Heart right ventricle (tissue), 16 donors: ENCODE measurements at places on chromosomes 7 and 10.

DNA sequence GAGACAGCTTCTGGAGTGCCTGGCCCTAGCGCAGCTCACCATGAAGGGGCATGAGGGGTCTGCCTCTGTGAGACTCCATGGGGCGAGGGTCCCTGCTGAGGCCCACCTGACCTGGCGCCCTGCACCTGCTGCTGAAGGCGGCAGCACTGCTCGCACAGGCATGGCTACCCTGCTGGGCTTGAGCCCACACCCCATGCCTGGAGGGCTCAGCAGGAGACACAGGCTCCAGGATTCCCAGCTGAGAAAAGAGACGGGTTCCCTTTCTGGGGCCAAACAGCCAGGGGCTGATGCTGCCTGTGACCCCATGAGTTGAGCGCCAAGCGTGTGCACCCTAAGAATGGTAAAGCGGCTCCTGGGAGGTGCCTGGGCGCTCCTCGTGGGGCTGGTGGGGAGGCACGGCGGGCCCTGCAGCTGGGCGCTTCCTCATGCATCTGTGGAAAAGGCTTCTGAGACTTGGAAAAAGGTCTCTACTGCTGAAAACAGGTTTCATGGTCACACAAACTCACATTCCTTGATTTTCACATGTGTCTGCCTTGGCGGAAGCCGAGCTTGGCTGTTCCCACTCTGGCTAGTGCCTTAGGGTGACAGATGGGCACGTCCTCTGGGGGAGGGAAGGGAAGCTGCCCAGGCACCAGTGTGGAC, 233.4 kb downstream of the ZMYND11 start:
- H3K4me3 ChIP-seq = no peak overlapping the region
- no peak overlapping the region for H3K27ac ChIP-seq
- peaks cover 56% of the 10 kb centered on the region for H3K36me3 ChIP-seq
- no peaks in the 10 kb centered on the region for H3K27me3 ChIP-seq
- no peak for DNase-seq

- H3K4me1 ChIP-seq = no peaks in the 10 kb centered on the region
- no peak overlapping the region for H3K4me3 ChIP-seq
- no peaks in the 10 kb centered on the region for H3K36me3 ChIP-seq
- H3K27me3 ChIP-seq = no peaks in the 10 kb centered on the region
Measured at GRCh38 chr10:89153116-89153515, 54.0 kb downstream of the CH25H start.

GRCh38 chr7:21077602-21078001, 290.9 kb upstream of the SP8 start:
- H3K27me3 ChIP-seq = peaks cover 5% of the 10 kb centered on the region
- H3K27ac ChIP-seq = no peak overlapping the region
- H3K4me1 ChIP-seq = no peaks in the 10 kb centered on the region

- no peak overlapping the region for H3K4me3 ChIP-seq
- no peaks in the 10 kb centered on the region for H3K4me1 ChIP-seq
- DNase-seq = no peak
- no peaks in the 10 kb centered on the region for H3K36me3 ChIP-seq
- H3K27ac ChIP-seq = no peak overlapping the region
Measured at GRCh38 chr7:85016286-85016685, 170.6 kb downstream of the SEMA3D start.

DNA sequence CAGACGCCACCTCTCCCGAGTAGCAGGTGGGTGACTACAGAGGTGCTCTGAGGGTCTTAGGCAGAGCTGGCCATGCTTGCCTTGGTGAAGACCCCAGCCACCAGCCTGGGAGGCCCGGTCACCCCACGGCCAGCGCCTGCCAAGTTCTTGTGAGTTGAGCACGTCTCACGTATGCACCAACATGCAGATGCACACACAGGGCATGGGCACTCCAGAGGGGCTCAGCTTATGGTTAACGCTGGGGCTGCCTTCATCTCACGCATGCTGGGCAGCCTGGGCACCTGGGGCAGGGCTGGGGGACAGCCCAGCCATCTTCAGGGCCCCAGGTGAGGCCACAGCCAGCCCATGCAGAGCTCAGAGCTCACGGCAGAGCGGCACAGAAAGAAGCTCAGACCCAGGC, 41.0 kb downstream of the PTPRN2 start:
- no peaks in the 10 kb centered on the region for H3K36me3 ChIP-seq
- H3K27ac ChIP-seq = no peak overlapping the region
- no peaks in the 10 kb centered on the region for H3K4me1 ChIP-seq
- H3K27me3 ChIP-seq = peaks cover 44% of the 10 kb centered on the region
- no peak overlapping the region for H3K4me3 ChIP-seq

- H3K36me3 ChIP-seq = no peaks in the 10 kb centered on the region
- peaks cover 63% of the 10 kb centered on the region for H3K4me1 ChIP-seq
- DNase-seq = no peak
Measured at GRCh38 chr10:22617051-22617450, 97.3 kb downstream of the PIP4K2A start.

- no peaks in the 10 kb centered on the region for H3K27me3 ChIP-seq
- no peak overlapping the region for H3K4me3 ChIP-seq
- DNase-seq = no peak
- H3K4me1 ChIP-seq = no peaks in the 10 kb centered on the region
Measured at GRCh38 chr7:131189488-131189887, 138.2 kb upstream of the MKLN1 start.

DNA sequence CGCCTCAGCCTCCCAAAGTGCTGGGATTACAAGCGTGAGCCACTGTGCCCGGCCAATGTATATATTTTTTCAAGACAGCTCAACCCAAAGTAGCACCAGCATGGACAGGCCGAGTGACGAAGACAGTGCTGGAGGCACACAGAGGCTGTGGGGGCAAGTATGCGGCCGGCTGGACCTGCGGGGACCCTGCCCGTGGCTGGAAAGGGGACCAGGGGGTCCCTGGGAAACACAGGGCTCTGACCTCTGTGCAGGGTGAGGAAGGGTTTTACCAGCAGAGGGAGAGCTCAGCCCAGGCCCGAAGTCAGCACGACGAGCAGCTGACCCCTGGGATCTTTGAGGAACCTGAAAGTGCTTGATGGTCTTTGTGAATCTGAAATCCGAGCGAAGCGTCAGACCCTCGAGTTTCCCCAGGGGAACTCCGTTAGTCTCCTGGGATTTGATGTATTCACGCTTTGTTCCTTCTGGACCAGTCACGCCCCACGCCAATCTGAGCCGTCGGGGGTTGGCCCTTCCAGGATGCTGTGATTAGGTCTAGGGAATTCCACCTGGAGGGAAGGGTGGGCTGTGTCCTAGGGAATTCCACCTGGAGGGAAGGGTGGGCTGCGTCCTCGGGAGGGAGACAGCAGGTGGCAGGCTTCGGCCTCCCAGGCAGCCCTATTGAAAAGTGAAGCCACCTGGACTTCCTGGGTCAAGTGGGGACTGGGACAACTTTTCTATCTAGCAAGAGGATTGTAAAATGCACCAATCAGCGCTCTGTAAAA, 10.9 kb upstream of the ZFAND2A start:
- DNase-seq = no peak
- H3K36me3 ChIP-seq = no peaks in the 10 kb centered on the region
- no peak overlapping the region for H3K4me3 ChIP-seq

GRCh38 chr10:3107426-3107961, 40.1 kb downstream of the PFKP start:
- no peaks in the 10 kb centered on the region for H3K27me3 ChIP-seq
- H3K27ac ChIP-seq = peak overlapping the region; percentile 83
- no peak overlapping the region for H3K4me3 ChIP-seq
- H3K4me1 ChIP-seq = peaks cover 57% of the 10 kb centered on the region

DNA sequence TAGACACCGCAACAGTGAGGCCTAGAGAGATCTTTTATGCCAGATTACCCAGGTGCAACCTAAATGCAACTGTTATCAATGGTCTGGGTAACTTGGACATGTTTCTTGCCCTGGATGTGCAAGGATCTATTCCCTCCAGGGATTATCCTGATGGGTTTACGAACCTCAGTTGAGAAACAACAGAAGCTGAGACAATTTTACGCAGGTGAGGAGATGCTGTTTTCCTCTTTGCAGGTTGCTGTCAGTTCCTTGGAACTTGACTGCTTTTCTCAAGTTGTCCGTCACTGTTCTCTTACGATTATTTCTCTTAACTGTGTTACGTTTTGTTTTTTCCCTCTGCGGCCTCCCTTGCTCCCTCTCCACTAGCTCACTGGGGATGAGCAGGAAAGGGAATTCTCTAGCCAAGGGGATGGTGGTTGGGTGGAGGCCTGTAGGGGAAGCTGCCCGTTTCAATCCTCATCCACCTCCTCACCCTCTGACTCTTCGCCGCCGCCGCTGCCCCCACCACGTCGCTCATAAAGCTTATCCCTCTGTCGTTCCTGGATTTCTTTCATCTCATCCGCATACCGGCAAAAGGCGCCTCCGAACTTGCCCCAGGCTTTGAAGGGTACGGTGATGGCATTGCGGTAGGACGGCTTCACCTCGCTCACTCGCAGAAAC, 1.2 kb downstream of the PURB start:
- peaks cover 39% of the 10 kb centered on the region for H3K4me1 ChIP-seq
- H3K27me3 ChIP-seq = no peaks in the 10 kb centered on the region

- peak overlapping the region; percentile 75 for H3K27ac ChIP-seq
- no peak for DNase-seq
Measured at GRCh38 chr7:36285276-36285675, 104.4 kb upstream of the ANLN start.

GRCh38 chr10:14468726-14469125, 138.0 kb upstream of the FRMD4A start:
- DNase-seq = no peak
- no peaks in the 10 kb centered on the region for H3K27me3 ChIP-seq
- no peaks in the 10 kb centered on the region for H3K4me1 ChIP-seq
- no peaks in the 10 kb centered on the region for H3K36me3 ChIP-seq

DNA sequence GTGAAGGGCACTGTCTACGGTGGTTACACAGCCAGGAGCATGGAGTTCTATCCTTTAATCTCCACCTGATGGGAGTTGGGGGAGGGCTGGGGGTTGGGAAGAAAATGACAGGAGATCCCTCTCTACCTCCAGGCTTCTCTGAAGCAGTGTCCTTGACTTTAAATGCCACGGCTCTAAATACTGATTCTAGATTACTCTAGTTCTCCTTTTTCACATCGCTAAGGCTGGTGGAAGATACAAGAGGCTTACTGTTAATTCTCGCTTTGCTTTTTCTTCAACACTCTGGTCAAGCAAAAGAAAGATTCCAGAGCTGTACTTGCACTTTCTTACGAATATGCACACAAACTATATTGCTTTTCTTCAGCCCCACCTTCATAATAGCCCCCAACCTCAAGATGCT, 30.5 kb downstream of the ARL3 start:
- H3K4me1 ChIP-seq = peaks cover 2% of the 10 kb centered on the region
- DNase-seq = no peak
- H3K27ac ChIP-seq = no peak overlapping the region
- no peak overlapping the region for H3K4me3 ChIP-seq

DNA sequence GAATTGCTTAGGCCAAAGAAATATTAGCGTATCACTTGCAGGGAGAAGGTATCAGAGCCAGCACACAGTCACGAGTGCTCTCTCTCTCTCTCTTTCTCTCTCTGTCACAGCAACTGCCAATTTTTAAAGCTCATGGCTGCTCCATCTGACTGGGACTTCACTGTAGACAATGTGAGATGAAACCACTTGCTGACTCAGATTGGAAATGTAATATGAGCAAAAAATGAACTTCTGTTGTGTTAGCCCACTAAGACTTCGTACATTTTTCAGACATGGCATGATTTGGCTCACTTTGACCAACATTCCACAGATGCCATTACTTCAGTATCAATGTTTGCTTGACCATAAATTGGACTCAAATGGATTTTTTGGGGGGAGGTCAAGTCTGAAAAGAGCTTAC, 68.1 kb downstream of the DGKB start:
- no peak for DNase-seq
- H3K4me3 ChIP-seq = no peak overlapping the region
- H3K27ac ChIP-seq = peak overlapping the region; percentile 73
- no peaks in the 10 kb centered on the region for H3K27me3 ChIP-seq
- no peaks in the 10 kb centered on the region for H3K36me3 ChIP-seq

- peak; percentile 86 for DNase-seq
- no peaks in the 10 kb centered on the region for H3K27me3 ChIP-seq
- peak overlapping the region; percentile 57 for H3K4me3 ChIP-seq
- no peaks in the 10 kb centered on the region for H3K36me3 ChIP-seq
Measured at GRCh38 chr7:44145969-44146911, 5.1 kb upstream of the MYL7 start.

DNA sequence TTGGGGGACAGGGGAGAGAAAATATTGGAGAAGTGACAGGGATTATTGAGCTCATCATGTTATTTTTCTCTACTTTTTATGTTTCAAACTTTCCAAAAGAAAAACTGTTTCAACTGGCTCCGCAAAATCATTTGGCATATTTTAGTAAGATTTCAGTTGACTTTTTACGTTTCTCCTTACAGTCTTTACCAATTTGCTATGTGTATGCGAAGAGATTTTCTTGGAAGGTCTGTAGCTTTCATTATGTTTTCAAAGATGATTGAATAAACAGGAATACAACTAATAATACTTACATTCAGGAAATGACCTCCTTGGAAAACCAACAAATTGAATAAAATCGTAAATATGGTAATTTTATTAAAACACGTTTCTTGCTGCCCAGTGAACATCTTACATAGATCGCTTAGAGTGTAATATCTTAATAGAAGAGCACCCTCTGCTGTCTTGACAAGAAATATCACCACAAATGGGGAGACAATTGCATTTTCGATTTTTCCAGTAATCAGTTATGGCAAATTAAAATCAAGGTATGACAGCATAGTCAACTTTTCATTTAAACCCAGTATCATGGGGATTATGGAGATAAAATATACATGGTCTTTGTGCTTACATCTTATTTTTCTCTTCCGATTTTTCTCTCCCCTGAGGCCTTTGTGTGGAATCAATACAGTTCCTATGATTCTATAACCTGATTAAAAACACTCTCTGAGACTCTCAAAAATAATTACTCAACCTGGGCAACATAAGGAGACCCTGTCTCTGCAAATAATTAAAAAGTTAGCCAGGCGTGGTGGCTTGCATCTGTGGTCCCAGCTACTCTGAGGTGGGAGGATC, 43.1 kb downstream of the MBL2 start:
- H3K27ac ChIP-seq = no peak overlapping the region
- H3K27me3 ChIP-seq = no peaks in the 10 kb centered on the region
- DNase-seq = no peak
- H3K36me3 ChIP-seq = no peaks in the 10 kb centered on the region
- H3K4me1 ChIP-seq = no peaks in the 10 kb centered on the region

- peaks cover 68% of the 10 kb centered on the region for H3K4me1 ChIP-seq
- H3K4me3 ChIP-seq = peak overlapping the region; percentile 98
- no peaks in the 10 kb centered on the region for H3K27me3 ChIP-seq
- peaks cover 6% of the 10 kb centered on the region for H3K36me3 ChIP-seq
- peak overlapping the region; percentile 91 for H3K27ac ChIP-seq
Measured at GRCh38 chr10:119078422-119079179, 2.0 kb downstream of the EIF3A start.

GRCh38 chr7:20647036-20647435, 31.6 kb downstream of the ABCB5 start:
- H3K4me1 ChIP-seq = no peaks in the 10 kb centered on the region
- H3K27me3 ChIP-seq = no peaks in the 10 kb centered on the region
- no peak for DNase-seq
- no peaks in the 10 kb centered on the region for H3K36me3 ChIP-seq
- no peak overlapping the region for H3K27ac ChIP-seq

GRCh38 chr10:77011874-77012811, 625.5 kb downstream of the KCNMA1 start:
- H3K27ac ChIP-seq = peak overlapping the region; percentile 64
- peak; percentile 34 for DNase-seq
- no peaks in the 10 kb centered on the region for H3K36me3 ChIP-seq

- peak overlapping the region; percentile 31 for H3K27ac ChIP-seq
- peak; percentile 58 for DNase-seq
- no peaks in the 10 kb centered on the region for H3K27me3 ChIP-seq
- peaks cover 70% of the 10 kb centered on the region for H3K36me3 ChIP-seq
Measured at GRCh38 chr10:119449760-119450461, 92.6 kb downstream of the RGS10 start.

- no peak overlapping the region for H3K4me3 ChIP-seq
- no peak overlapping the region for H3K27ac ChIP-seq
- no peaks in the 10 kb centered on the region for H3K4me1 ChIP-seq
Measured at GRCh38 chr10:52459097-52459496, 145.0 kb downstream of the DKK1 start.

- no peaks in the 10 kb centered on the region for H3K27me3 ChIP-seq
- H3K4me3 ChIP-seq = no peak overlapping the region
- DNase-seq = peak; percentile 30
Measured at GRCh38 chr10:4263601-4263921, 478.6 kb upstream of the KLF6 start.
